ENCODE measurements at places on chromosomes 13 and 19.

- DNase-seq: no peak
These were observed 1591.0 kb upstream of the SLC10A2 start for GRCh38 chr13:104657196-104657595.

DNA sequence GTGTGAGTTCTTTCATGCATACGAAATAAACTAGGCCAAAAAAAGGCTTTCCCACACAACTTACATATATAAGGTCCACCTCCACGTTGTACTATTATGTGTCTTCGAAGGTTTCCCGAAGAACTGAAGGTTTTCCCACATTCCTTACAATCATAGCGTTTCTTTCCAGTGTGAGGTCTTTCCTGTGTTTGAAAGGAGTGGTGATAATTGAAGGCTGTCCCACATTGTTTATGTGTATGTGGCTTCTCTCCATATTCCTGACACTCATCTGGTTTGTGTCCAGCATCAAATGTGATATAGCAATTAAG is 14.6 kb downstream of the ZNF442 start:
- DNase-seq: no peak

DNA sequence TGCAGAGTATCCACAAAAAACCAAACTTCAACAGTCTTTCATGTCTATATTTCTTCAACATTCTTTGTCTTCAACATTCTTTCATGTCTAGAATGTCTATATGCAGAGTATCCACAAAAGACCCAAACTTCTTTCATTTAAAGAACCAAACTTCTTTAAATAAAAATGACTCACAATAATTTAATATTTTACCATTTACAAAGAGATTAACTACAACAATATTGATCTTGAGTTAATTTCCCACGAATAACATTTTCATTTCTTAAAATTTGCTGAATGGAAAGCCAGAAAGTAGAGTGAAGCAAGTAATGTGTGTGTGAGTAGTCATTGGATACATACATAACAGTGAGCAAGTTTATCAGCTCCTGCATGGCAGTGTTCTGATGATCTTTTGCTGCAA is 1069.7 kb downstream of the EFNB2 start:
- DNase-seq: no peak

GRCh38 chr19:40585241-40585981 is 8.7 kb downstream of the SHKBP1 start:
- DNase-seq: no peak

- DNase-seq: no peak
These were observed 30.5 kb downstream of the ZNF701 start for GRCh38 chr19:52600639-52601024.

Measured in globus pallidus (tissue), 1 donor.